Activated CD4-positive, CD25-positive, alpha-beta regulatory T cell treated with anti-CD3 and anti-CD28 coated beads, Interleukin-2, amount 50 U/mL, for 24 hours (primary cell): ENCODE measurements at places on chromosomes 5 and 9.

DNA sequence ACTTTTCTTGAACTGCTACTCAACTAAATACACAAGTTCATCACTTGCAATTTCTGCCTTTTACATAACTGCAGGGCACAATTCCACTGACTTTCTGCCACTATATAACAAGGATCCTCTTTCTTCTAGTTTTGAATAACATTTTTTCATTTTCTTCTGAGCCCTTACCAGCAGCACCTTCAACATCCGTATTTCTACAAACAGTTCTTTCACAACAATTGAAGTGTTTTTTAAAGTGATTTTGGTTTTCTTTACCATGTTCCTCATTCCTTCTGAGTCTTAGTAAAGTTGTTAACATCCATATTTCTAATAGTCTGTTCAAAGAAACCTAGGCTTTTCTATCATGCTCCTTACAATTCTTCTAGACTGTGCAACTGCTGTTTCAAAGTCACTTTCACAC is 127.2 kb upstream of the PITX1 start:
- no peak for ATAC-seq

- no peak for ATAC-seq
Measured at GRCh38 chr5:35956429-35956828, 18.0 kb upstream of the CAPSL start.

DNA sequence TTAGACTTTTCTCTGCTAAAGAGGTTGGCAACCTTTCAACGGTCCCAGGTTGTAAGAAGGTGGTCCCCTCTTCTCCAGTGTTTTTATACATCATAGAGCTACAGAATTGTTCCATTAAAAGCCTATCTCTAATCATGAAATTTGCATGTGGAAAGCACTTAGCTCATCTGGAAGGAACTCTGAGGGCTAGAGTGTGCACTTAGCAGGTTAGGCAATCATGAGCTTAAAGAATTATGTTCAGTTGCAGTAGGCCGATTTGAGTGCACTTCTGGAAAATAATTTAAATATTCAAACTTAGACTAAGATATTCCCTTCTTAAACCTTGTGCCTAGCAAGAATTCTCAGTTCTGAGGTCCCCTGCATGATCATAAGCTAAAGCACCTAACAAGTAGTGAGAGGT is 468.7 kb downstream of the SPATA31D1 start:
- no peak for ATAC-seq

DNA sequence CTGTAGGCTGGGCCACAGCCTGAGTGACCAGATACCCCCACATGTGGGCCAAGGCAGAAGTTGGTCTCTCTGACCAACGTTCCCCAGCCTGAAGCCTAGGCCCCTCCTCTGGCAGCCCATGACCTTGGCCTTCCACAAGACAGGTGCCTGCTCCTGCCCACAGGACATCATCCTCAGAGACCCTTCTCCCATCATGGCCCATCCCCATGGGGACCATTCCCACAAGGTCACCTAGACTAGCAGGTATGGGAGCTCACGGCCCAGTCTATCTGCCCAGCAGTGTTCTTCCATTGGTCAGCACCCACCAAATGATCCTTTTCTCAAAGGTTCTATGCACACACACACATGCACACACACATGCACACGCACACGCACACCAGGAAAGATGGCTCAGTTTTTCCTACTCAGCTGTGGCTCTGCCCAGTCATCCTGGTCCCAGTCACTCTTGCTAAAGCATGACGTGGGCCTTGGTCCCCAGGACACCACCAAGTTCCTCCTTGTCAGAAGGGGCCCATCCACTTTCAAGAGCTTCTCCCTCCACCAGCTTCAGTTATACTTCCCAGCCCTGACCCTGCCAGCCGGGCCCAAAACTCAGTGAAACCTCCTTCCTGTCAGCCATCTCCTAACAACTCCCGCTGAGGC is 65.4 kb downstream of the PAX5 start:
- no peak for ATAC-seq

- no peak for ATAC-seq
Measured at GRCh38 chr9:132637351-132637750, 32.4 kb downstream of the DDX31 start.

- no peak for ATAC-seq
Measured at GRCh38 chr9:134530724-134531123, 110.9 kb upstream of the COL5A1 start.

GRCh38 chr5:99243111-99243510 is 314.3 kb upstream of the CHD1 start:
- no peak for ATAC-seq

DNA sequence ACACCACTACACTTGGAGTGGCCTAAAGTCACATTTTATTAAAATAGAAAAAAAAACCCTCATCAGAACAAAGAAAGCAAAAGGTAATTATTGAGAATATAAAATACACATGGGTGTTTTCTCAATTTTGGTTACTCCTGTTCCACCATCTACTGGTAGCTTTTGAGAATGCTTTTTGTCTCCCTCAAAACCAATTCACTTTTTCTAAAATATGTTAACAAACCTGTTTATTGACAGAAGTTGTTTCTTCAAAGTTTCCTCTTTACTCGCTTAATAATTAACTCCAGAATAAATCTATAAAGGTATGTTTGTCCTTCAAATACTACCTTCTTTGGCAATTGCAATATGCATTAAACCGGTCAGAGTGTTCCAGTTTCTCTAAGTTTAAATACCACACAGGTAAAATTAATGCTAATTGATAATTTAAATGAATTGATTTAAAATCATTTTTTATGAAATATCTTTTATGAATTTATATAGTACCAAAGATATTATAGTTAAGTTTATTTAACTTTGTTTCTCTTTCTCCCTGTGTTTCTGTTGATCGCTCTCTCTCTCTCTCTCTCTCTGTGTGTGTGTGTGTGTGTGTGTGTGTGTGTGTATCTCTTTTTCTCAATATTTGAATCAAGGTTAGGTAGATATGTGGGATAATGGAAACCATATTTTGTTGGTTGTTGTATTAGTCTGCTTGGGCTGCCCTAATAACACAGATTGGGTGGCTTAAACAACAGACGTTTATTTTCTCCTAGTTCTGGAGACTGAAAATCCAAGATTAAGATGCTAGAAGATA is 487.4 kb downstream of the PRDM9 start:
- ATAC-seq = no peak

GRCh38 chr5:1737790-1738405 is 61.7 kb downstream of the MRPL36 start:
- peak; percentile 76 for ATAC-seq

- ATAC-seq = no peak
Measured at GRCh38 chr5:116885825-116886224, 311.2 kb upstream of the SEMA6A start.

GRCh38 chr9:36874921-36875320 is 159.1 kb downstream of the PAX5 start:
- no peak for ATAC-seq

GRCh38 chr5:24368115-24368514 is 276.7 kb downstream of the CDH10 start:
- no peak for ATAC-seq

- no peak for ATAC-seq
Measured at GRCh38 chr9:81397481-81398381, 291.6 kb downstream of the TLE1 start.
